ENCODE measurements at places on chromosomes 4 and X.
A peak's percentile ranks its signal among the peaks of the same experiment; 100 is the strongest.

- DNase-seq = no peak
Observed at GRCh38 chrX:20971250-20971649, 403.0 kb upstream of the CNKSR2 start.

DNA sequence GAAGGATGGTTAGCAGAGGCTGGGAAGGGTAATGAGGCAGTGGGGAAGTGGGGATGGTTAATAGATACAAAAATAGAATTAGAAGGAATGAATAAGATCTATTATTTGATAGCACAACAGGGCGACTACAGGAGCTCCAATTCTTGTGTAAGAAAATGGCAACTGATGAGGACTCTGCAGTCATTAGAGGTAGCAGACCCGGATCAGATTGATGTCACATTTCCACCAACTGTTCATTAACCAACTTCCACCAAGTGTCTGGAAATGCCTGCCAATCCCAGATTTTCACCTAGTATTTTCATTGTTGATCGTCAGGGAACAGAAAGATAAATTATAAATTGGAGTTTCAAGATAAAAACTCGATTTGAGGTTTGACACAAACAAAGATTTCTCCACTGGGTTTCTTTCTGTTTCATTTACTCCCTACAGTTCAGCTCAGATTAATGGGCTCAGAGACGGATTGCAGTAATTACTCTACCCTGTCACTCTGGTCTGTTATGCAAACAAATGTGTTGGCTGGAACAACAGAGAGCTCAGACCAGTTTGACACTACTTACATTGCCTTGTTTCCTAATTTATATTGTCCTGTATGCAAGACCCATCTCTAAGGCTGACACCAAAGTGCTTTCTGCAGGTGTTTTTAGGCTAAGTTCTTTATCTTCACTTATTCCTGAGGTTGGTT is 909.2 kb upstream of the PRKX start:
- DNase-seq = no peak

GRCh38 chr4:154490583-154491340 is 837 bp downstream of the DCHS2 start:
- DNase-seq = peak; percentile 34

GRCh38 chr4:151561551-151562256 is 152.7 kb downstream of the FHIP1A start:
- no peak for DNase-seq

DNA sequence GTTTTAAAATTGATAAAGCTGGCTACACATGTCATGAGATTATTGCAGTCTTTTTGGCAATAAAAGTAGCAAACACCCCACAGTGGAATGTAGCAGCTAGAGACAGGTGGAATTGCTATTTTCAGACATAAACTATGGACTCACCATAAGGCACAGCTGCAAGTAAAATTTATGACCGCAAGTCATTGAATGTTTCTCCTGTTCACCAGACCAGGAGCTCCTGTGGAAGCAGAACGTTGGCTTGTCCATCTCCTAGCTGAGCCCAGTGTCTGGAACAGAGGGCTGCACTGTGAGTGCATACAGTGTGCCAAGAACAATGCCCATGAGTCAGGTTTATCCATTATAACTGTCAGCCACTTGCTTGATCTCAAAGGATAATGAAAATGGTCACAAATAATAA is 538.2 kb downstream of the INPP4B start:
- no peak for DNase-seq

DNA sequence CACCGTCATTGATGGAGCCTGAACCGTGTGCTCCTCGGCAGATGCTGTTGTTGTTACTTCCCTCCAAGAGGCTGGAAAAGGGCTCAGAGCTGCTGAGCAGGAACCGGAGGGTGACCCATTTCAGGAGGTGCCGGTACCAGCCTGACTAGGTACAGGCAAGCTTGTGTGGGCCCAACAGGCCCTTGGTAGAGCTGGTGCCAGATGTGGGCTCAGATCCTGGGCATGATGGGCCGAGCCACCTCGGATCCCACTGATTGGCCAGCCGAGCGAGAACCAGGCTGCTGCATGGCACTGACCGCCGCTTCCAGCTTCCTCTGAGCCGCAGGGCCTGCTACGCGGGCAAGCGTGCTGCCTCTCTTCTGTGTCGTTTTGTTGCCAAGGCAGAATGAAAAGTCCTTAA is 33.7 kb downstream of the NOP14 start:
- DNase-seq = no peak

- DNase-seq = no peak
Observed at GRCh38 chr4:143186649-143187048, 1.9 kb downstream of the USP38 start.

GRCh38 chr4:120329386-120329785 is 262.7 kb upstream of the MAD2L1 start:
- DNase-seq = no peak

All from GM12891 (cell line).